PC-9 (cell line): ENCODE measurements at places on chromosomes 7 and 10. TPM values are rescaled to one million over a fixed set of nuclear protein-coding genes. Genes with fewer than 3 reads are reported as not detected.

GRCh38 chr10:101260764-101261481 lies 31.7 kb upstream of the LBX1 start:
- H3K27ac ChIP-seq: no peak overlapping the region
- H3K36me3 ChIP-seq: no peaks in the 10 kb centered on the region
- no peaks in the 10 kb centered on the region for H3K4me1 ChIP-seq
- no peak for DNase-seq
- no peak overlapping the region for H3K4me3 ChIP-seq
- H3K27me3 ChIP-seq: no peaks in the 10 kb centered on the region; the same call in 1 of the 2 replicates

GRCh38 chr7:70571403-70571934 lies 560.5 kb upstream of the GALNT17 start:
- no peaks in the 10 kb centered on the region for H3K36me3 ChIP-seq
- H3K4me3 ChIP-seq: no peak overlapping the region
- no peak for DNase-seq
- H3K4me1 ChIP-seq: no peaks in the 10 kb centered on the region
- H3K27ac ChIP-seq: no peak overlapping the region

DNA sequence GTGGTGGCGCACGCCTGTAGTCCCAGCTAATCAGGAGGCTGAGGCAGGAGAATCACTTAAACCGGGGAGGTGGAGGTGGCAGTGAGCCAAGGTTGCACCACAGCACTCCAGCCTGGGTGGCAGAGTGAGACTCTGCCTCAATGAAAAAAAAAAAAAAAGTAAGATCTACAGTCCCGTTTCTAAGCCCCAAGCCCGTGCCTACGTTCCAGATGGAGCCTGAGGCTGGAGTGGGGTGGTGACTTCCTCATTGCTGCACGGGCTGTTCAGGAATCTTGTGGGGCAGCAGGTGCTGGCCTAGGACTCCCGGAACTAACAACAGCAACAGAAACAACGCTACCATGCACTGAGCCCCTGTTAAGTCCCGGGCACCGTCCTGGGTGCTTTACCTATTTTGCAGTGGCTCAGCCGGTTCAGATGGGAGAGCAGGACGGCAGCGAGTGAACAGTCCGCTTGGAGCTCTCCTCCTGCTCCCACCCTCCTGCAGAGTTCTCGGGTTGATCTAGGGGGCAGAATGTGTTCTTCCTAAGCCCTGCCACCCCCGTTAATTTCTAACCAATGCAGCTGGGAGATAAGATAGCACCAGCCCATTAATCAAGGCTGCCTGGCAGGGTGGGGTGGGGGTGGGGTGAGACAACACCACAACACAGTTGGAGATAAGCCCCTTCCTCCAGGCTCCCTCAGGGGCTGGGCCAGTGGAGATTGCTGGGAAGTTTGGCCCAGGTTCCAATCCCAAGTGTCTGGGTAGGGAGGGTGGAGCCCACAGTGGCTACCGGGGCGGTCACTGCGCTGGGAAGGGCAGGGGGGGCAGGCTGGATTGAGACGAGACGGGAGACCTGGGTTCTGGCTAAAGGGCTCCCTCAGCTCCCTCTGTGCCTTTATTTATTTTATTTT lies 17.0 kb upstream of the SFRP5 start:
- H3K27me3 ChIP-seq: no peaks in the 10 kb centered on the region
- no peak for DNase-seq
- H3K27ac ChIP-seq: no peak overlapping the region
- H3K4me1 ChIP-seq: no peaks in the 10 kb centered on the region
- H3K36me3 ChIP-seq: no peaks in the 10 kb centered on the region
- H3K4me3 ChIP-seq: no peak overlapping the region

- no peaks in the 10 kb centered on the region for H3K27me3 ChIP-seq
- H3K27ac ChIP-seq: no peak overlapping the region
- no peaks in the 10 kb centered on the region for H3K4me1 ChIP-seq
- no peaks in the 10 kb centered on the region for H3K36me3 ChIP-seq
Observed at GRCh38 chr10:119131512-119132240, 27.8 kb downstream of the DENND10 start.

DNA sequence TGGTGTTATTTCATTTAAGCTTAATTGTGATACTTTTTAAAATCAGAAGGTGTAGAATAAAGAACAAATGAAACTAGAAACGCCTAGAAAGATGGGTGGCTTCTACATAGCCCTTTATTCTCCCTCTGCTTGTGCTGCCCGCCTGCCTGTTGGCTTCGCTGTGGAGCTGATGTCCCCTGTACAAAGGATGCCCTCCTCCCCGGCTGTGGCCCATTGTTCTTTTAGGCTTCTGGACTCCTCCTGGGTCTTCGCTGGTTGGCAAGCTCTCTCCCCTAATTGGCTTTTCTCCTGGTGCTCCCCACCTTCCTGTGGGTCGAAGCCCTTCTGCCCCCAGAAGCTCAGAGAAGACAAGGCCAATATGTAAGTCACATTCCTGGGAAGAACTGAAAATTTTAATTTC lies 98.2 kb downstream of the FANK1 start:
- no peaks in the 10 kb centered on the region for H3K36me3 ChIP-seq
- H3K4me3 ChIP-seq: no peak overlapping the region
- no peak overlapping the region for H3K27ac ChIP-seq
- H3K27me3 ChIP-seq: no peaks in the 10 kb centered on the region
- DNase-seq: no peak

DNA sequence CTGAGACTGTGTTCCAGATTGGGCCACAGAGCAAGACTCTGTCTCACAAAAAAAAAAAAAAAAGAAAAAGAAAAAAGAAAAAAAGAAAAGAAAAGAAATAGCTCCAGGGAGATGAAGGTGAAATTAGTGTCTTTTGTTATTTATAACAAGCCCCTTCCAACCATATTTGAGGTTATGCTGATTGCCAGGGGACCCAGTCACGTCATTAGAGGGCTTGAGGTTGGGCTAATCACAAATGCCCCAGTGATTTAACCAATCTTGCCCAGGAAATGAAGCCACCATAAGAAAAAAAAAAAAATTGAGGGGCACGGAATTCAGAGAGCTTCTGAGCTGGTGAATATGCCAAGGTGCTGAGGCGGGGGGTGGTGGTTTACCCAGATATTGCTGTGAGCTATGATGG lies 11.3 kb upstream of the RNF216 start:
- no peak overlapping the region for H3K4me3 ChIP-seq
- H3K4me1 ChIP-seq: no peaks in the 10 kb centered on the region
- no peaks in the 10 kb centered on the region for H3K27me3 ChIP-seq
- H3K27ac ChIP-seq: no peak overlapping the region
- H3K36me3 ChIP-seq: no peaks in the 10 kb centered on the region

DNA sequence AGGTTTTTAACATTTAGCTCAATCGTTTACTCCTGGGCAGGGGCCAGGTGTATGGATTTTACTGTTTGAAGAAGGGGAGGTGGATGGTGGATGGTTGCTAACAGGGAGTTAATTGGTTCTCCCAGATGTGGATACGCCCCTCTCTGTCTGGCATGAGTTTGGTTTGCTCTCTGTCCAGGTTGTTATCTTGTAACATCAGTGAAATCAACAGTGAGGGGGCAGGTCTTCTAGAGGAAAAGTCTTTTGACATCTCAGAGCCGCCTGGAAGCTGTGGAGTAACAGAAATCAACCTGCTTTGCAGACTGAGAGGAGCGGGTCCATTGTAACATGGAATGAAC lies 243.4 kb downstream of the MGMT start:
- no peaks in the 10 kb centered on the region for H3K27me3 ChIP-seq
- no peak overlapping the region for H3K27ac ChIP-seq
- DNase-seq: no peak
- H3K4me1 ChIP-seq: no peaks in the 10 kb centered on the region

DNA sequence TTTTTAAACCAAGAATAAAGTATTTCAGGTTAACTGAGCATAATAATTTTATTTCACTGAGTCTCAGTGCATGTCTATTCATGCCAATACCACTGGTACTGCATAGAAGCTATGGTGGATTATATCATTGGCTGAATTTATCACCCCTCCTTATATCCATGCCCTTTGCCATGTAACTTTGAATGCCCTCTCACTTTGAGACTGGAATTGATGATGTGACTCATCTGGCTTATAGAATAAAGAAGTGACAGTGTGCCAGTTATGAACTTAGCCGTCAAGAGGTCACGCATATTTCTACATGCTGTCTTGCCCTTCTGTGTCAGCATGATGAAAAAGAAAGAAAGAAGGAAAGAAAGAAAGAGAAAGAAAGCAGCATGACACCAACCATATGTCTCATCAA lies 20.7 kb upstream of the ABLIM1 start:
- no peaks in the 10 kb centered on the region for H3K4me1 ChIP-seq
- no peaks in the 10 kb centered on the region for H3K36me3 ChIP-seq
- no peak overlapping the region for H3K27ac ChIP-seq

DNA sequence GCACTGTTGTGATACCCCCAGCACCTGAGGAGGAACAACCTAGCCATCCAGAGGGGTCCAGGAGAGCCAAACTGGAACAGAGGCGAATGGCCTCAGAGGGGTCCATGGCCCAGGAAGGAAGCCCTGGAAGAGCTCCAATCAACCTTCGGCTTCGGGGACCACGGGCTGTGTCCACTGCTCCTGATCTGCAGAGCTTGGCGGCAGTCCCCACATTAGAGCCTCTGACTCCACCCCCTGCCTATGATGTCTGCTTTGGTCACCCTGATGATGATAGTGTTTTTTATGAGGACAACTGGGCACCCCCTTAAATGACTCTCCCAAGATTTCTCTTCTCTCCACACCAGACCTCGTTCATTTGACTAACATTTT lies 1.6 kb upstream of the CASP2 start:
- DNase-seq: no peak
- H3K4me3 ChIP-seq: peak overlapping the region; percentile 77; the same call in 1 of the 2 replicates
- H3K27me3 ChIP-seq: no peaks in the 10 kb centered on the region
- H3K4me1 ChIP-seq: peaks cover 66% of the 10 kb centered on the region
- H3K36me3 ChIP-seq: peaks cover 34% of the 10 kb centered on the region

- H3K27ac ChIP-seq: no peak overlapping the region
- H3K36me3 ChIP-seq: no peaks in the 10 kb centered on the region
- no peak for DNase-seq
- H3K27me3 ChIP-seq: peaks cover 79% of the 10 kb centered on the region
- H3K4me1 ChIP-seq: no peaks in the 10 kb centered on the region
Observed at GRCh38 chr7:50307368-50308032, 3.0 kb downstream of the IKZF1 start.

DNA sequence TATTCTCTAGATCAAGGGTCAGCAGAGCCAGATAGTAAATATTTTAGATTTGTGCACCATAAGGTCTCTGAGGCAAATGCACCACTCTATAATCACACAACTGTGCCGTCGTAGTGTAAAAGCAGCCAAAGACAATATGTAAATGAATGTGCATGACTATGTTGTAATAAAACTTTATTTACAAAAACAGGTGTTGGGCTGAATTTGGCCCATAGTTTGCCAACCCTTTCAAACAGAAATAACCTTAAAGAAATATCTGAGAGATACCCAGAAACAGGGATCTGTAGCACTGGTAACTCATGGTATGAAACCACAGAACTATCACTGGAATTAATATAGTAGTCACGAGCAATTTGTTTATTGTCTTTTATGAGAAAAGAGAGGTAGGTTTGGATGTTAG lies 86.0 kb downstream of the ARID5B start:
- no peak for DNase-seq
- no peaks in the 10 kb centered on the region for H3K36me3 ChIP-seq
- no peak overlapping the region for H3K4me3 ChIP-seq
- no peaks in the 10 kb centered on the region for H3K27me3 ChIP-seq
- no peak overlapping the region for H3K27ac ChIP-seq

DNA sequence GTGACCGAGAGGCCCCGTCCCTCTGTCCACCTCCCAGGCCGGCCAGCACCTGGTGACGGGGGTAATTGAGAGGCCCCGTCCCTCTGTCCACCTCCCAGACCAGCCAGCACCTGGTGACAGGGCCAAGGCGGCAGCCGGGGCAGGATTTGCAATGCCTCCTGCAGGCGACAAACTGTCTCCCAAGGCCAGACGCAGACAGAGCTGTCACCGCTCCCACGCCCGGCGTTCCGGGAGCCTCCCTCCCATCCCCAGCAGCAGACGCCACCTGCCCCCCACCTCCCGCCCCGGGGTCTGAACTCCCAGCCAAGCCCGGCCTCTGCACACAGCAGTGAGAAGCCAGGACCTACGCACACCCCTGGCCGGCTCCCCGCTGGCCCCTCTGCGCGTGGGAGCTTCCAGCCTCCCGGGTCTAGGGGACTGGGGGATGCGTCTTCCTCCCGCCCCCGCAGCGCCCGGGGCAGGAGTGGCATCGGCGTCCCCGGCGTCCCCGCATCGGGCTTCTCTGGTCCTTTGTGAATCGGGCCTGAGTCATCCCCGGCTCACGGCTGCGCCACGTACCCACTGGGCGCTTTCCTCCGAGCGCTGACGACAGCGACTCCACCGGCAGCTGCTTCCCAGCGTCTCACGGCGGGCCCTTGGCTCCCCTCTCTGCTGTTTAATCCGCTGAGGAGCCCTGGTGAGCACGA lies 95.1 kb upstream of the DIP2C start:
- DNase-seq: no peak
- H3K4me3 ChIP-seq: no peak overlapping the region; the same call in 1 of the 2 replicates
- no peaks in the 10 kb centered on the region for H3K36me3 ChIP-seq
- H3K27ac ChIP-seq: no peak overlapping the region
- H3K4me1 ChIP-seq: no peaks in the 10 kb centered on the region

- H3K27me3 ChIP-seq: no peaks in the 10 kb centered on the region
- H3K27ac ChIP-seq: no peak overlapping the region
- no peak for DNase-seq
- no peaks in the 10 kb centered on the region for H3K36me3 ChIP-seq
- H3K4me1 ChIP-seq: no peaks in the 10 kb centered on the region
Observed at GRCh38 chr7:89223900-89224395, 428.4 kb upstream of the TEX47 start.

- no peak overlapping the region for H3K4me3 ChIP-seq
- no peaks in the 10 kb centered on the region for H3K36me3 ChIP-seq
- no peak overlapping the region for H3K27ac ChIP-seq
- no peaks in the 10 kb centered on the region for H3K4me1 ChIP-seq
- no peak for DNase-seq
- no peaks in the 10 kb centered on the region for H3K27me3 ChIP-seq
Observed at GRCh38 chr10:62562101-62562500, 187.9 kb downstream of the ZNF365 start.

DNA sequence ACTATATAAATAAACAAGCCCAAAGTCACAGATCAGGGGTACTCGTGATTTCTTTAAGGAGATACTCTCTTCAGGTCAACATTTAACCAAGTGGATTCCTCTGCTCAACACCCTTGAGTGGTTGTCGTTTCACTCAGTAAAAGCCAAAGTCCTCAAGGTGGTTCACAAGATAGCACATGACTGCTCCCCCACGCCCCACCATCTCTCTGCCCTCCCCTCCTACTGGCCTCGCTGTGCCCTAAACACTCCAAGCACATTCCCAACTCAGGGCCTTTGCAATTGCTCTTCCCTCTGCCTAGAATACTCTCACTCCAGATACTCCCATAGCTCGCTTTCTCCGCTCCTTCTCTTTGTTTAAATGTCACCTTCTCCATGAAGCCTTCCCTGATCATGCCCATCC lies 72.1 kb upstream of the FHIP2A start:
- H3K4me1 ChIP-seq: peaks cover 16% of the 10 kb centered on the region
- H3K27ac ChIP-seq: no peak overlapping the region
- no peak overlapping the region for H3K4me3 ChIP-seq
- DNase-seq: no peak

The METTL2B gene
- total RNA-seq: 39.2 and 41.9 TPM in 2 replicates

The SPDYE16 gene
- total RNA-seq: not detected in 2 replicates

The NPY4R2 gene
- total RNA-seq: not detected in 2 replicates
